Naive thymus-derived CD8-positive, alpha-beta T cell (primary cell): ENCODE measurements at places on chromosomes 11 and 22.

- H3K36me3 ChIP-seq = no peaks in the 10 kb centered on the region
- H3K27ac ChIP-seq = no peak overlapping the region
- H3K27me3 ChIP-seq = peaks cover 22% of the 10 kb centered on the region
- no peak overlapping the region for H3K4me3 ChIP-seq
- no peaks in the 10 kb centered on the region for H3K4me1 ChIP-seq
- no peak for DNase-seq
Observed at GRCh38 chr22:49147617-49148175, 680.0 kb downstream of the BRD1 start.

DNA sequence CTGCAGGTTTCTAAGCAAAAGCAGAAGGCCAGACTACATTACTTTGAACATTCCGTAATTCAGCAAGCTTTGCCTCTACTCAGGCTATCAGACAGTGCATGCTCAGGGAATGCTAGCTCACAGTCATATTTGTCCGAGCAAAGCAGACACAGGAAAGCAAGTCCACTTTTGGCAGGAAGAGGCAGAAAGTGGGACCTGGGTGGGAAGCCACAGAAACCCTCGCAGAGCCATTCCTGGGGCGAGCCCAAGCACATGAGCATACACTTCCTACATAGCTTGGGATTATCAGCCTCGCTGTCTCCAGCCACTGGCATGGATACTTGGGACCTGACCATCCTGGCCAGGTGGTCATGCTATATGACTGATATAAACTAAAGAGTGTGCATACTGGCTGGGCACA lies 113.3 kb downstream of the TRIM29 start:
- H3K4me3 ChIP-seq = no peak overlapping the region
- no peaks in the 10 kb centered on the region for H3K36me3 ChIP-seq
- H3K4me1 ChIP-seq = no peaks in the 10 kb centered on the region

GRCh38 chr11:21650961-21651360 lies 541.9 kb upstream of the ANO5 start:
- H3K27ac ChIP-seq = no peak overlapping the region
- no peaks in the 10 kb centered on the region for H3K4me1 ChIP-seq
- no peaks in the 10 kb centered on the region for H3K36me3 ChIP-seq

- H3K36me3 ChIP-seq = no peaks in the 10 kb centered on the region
- DNase-seq = no peak
- peaks cover 11% of the 10 kb centered on the region for H3K4me1 ChIP-seq
- H3K4me3 ChIP-seq = no peak overlapping the region
- peaks cover 9% of the 10 kb centered on the region for H3K27me3 ChIP-seq
- H3K27ac ChIP-seq = no peak overlapping the region
Observed at GRCh38 chr11:95605271-95605940, 184.2 kb downstream of the FAM76B start.

DNA sequence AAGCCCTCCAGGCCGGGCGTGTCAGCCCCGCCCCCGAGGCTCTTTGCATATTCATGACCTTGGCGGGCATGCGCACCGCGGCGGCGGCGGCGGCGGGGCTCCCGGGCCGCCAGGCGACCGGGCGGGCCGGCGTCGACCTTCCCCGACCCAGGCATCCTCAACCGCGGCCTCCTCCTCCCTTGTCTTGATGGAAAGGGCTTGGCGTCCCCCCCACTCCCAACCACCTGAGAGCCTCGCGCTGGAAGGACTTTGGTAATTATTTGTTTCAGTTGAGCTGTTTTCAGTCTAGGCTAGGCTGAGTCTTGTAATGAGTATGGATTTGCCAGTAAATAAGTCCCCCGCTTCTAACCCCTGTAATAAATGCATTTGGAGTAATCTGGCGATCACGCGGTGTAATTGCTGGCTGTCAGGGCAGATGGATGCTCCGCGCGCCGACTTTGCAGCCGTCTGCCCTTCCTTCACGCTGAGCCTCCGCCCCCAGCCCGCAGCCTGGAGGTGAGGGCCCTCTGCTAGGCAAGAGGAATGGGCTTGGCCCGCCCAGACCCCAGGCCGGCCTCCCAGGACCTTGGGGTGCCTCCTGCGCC lies 25.2 kb downstream of the FLRT1 start:
- H3K4me3 ChIP-seq = peak overlapping the region; percentile 87
- H3K4me1 ChIP-seq = peaks cover 8% of the 10 kb centered on the region
- DNase-seq = peak; percentile 77
- no peaks in the 10 kb centered on the region for H3K36me3 ChIP-seq
